Right renal cortex interstitium (tissue), 3 donors: ENCODE measurements at places on chromosomes 6 and 20. TPM values are rescaled to one million over a fixed set of nuclear protein-coding genes. Genes with fewer than 3 reads are reported as not detected.

DNA sequence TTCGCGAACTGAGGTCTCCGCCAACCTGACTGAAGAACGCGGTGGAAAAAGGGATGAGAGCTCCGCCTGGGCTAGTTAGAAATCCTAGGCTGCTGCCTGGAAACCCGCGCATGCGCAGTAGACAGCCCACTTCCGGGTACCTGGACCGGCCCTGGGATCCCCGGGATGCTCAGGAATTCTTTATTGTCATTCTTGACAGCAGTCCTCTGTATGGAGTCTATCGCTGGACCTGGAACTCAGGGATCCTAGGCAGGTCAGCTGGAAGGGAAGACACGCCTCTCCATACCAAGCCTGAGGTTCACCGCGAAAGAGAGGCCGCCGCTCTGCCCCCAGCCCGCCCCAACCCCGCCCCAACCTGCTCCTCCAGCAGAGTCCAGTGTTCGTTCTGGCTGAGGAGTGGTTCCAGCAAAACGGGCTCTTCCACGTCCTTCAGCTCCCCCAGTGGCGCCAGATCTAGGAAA, 1379.2 kb upstream of the DEFB115 start:
- DNase-seq, result no peak

GRCh38 chr20:4674672-4675071, 47.0 kb upstream of the PRND start:
- no peak for DNase-seq

DNA sequence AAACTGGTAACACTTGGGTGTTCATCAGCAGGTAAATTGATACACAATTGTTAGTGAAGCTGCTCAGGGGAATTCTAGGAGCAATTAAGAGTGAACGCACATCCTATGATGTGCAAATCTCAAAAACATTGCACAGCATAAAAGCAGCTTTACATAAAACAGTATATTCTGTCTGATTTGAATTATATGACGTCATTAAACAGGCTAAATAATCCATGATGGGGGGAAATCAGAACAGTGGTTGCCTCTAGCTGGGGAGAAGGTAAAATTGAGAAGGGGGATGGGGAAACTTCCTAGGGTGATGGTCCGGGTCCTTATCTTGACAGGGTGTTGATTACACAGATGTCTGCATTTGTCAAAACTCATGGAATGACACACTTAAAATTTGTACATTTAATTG, 17.3 kb upstream of the THBD start:
- no peak for DNase-seq

GRCh38 chr20:21361266-21361665, 36.1 kb downstream of the NKX2-4 start:
- no peak for DNase-seq

GRCh38 chr6:148313488-148313887, 29.1 kb upstream of the SASH1 start:
- no peak for DNase-seq

DNA sequence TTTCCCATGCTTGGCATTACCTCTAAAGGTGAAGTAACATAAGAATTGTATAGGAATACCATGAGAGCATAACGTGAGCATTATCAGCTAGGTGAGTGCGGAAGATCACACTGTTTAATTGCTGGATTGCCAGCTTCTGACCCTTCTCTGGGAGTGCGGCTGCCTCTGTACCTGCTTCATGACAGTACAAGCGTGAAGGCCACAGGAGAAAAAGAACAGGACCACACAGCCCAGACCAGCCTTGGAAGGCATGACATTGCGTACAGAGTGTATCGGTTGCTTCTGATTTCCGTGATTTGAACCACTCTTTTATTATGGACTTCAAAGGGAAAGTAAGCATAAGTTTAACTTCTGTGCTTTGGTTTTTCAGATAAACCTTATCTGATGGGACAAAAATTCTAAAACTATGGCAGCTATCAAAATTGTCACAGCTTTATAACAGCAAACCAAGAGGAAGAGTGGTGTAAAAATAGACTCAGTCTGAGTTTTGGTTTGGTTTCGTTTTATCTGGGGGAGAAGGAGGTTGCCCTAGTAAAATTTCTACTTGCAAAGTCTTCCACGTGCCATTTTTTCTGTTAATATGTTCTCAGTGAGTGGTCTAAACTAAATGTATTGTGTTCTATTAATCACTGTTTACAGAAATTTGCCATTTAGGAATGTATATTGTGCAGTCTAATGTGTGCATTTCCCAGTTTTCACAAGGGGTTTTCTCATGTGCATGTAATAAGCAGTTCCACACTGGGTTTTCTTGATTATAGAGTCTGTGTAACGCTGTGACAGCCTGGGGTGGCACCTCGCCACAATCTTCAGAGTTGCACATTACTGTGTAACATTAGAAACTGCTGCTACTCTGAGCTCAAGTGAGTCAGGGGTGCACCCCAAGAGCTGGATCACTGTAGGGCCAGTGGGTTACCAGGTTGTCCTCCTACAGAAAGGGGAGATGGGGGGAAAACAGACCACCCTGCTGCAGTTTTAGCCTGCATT, 97.3 kb downstream of the RPP40 start:
- DNase-seq, result no peak

- DNase-seq, result no peak
Observed at GRCh38 chr20:13245250-13245723, 24.2 kb downstream of the ISM1 start.

- DNase-seq, result no peak
Observed at GRCh38 chr20:49684335-49684997, 29.2 kb downstream of the B4GALT5 start.

- no peak for DNase-seq
Observed at GRCh38 chr20:49384437-49385434, 97.7 kb downstream of the KCNB1 start.

DNA sequence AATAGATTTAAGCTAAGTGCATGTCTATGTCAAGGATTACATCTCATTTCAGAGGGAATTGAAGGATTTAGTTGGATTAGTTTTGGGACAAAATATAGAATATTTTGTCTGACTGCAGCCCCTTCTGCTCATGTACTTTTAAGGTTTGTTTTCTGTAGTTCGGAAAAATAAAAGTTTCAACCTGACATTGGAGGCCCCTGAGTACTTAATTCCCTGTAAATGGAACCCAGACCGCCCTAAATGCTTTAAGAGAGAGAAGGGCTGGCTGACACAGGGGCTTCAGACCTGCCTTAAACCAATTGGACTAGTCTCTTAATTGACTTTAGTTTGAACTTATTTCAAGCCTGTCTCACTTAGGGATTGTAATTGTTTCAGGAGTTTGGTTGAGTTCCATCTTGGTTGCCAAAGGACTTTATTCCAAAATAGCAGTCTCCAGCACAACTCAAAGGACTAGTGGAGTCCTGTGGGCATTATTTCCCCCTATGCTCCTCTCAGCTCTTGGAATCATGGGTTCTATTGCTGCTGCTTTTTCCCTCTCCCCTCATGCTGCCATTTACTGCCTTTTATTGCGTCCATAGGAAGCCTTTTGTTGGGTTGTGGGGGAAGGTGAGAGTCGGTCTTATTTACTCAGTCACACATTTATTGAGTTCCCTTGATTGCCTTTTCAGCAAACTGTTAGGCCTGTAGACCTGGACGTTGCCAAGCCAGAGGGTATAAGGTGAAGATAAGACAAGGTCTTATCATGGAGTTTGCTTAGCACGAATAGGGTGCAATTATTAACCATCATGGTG, 14.5 kb downstream of the BRD2 start:
- DNase-seq, result no peak

DNA sequence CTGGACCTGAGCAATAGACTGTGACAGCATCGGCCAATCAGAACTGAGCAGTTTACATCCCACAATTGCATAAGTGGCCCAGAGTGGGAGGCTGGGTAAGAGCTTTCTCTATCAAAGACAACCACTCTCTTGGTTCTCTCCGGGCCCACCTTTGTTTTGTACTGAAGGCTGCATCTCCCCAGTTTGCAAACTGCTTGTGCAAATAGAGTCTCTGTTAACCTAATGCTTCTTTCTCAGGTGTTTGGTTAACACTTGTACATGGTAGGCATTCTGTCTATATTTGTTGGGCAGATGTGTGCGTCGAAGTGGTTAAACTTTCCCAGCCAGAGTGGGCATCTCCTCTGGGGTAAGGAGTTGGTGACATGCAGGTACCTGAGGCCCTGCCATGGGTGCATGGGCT, 177.1 kb downstream of the CDH26 start:
- DNase-seq, result no peak

DNA sequence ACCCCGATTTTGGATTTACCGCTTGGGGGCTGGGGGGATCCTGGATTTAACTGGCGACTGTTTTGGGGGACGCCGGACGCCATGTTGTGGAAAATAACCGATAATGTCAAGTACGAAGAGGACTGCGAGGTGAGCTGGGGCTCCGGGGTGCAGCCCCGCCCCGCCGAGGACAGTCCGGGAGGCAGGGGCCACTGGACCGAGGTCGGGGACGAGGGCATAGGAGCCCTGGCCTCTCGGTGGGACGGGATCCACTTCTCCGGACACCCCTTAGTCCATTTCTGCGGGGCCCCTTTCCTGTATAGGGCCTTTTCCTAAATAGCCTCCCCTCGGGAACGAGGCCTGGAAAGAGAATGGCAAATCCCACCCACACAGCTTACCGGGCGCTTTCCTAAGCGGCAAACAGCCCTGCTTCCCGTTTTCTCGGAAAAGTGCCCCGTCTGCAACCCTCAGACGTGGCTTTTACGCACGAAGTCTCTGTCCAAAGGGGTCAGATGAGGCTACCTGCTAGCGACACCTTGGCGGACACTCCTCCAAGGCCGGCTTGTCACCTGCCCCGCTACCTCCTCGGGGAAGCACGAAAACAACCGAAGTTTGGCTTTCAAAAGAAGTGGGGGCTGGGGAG, 469 bp downstream of the TFAP2C start:
- DNase-seq, result no peak

GRCh38 chr20:23697947-23698346, 9.1 kb upstream of the CST4 start:
- no peak for DNase-seq

DNA sequence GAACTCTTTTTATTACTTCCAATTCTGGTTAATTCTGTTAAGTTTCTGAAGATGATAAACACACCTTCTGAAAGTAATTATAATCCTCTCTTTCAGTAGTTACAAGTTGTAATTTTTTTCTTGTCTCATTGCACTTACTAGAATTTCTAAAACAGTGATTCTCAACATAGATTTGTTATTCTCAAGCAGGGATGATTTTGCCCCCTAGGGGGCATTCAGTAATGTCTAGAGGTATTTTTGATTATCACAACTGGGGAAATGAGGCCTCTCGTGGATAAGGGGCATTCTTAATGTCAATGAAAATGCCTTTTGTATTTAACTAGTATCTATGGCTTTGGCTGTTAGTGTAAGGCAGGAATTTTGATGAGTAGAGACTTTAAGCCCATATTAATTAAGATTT, 39.4 kb upstream of the MAFB start:
- DNase-seq, result no peak

GRCh38 chr6:152094992-152095592, 287.6 kb downstream of the ESR1 start:
- DNase-seq, result no peak

GRCh38 chr6:81772741-81773140, 20.3 kb upstream of the TENT5A start:
- DNase-seq, result no peak

GRCh38 chr6:28880894-28881780, 42.6 kb downstream of the TRIM27 start:
- DNase-seq, result peak; percentile 76

GRCh38 chr6:26350858-26351543, 14.0 kb upstream of the BTN3A2 start:
- no peak for DNase-seq

- DNase-seq, result no peak
Observed at GRCh38 chr6:140175486-140175885, 801.0 kb upstream of the CITED2 start.

DNA sequence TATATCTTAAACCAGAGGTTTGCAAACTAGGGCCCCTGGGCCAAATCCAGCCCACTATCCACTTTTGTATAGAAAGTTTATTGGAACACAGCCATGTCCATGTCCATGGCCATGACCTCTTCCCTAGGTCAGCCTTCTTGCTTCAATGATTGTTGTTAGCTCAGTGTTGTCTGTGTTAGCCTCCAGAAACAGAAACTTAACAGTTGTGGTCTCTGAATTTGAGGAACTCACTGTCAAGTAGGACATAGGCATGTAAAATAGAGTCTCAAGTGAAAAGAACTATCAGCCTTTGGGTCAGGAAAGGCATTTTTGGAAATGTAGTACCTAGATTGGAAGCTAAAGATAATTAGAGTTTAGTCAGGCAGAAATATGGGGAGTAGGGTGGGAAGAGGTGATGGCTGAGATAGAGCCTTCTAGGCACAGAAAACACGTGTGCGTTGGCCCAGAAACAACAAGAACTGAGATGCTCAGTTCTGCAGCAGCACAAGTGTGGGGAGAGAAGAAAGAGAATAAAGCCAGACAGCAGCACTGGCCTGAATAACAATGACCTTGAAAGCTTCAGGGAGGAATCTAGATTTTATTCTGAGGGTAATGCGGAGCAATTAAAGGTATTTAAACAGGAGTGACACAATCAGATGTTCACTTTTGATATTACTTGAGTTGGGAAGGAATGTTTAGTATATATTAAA, 87.0 kb upstream of the OLIG3 start:
- no peak for DNase-seq

COL11A2 gene
- polyA plus RNA-seq, result 4.9 TPM

RBPJL gene
- polyA plus RNA-seq, result not detected

CCM2L gene
- 6.3 TPM for polyA plus RNA-seq

CALHM4 gene
- polyA plus RNA-seq, result 0.94 TPM

TMEM200A gene
- 28.3 TPM for polyA plus RNA-seq

PRR18 gene
- 0.21 TPM for polyA plus RNA-seq
